Fibroblast of skin of scalp (primary cell): ENCODE measurements at places on chromosomes 2 and 18.

DNA sequence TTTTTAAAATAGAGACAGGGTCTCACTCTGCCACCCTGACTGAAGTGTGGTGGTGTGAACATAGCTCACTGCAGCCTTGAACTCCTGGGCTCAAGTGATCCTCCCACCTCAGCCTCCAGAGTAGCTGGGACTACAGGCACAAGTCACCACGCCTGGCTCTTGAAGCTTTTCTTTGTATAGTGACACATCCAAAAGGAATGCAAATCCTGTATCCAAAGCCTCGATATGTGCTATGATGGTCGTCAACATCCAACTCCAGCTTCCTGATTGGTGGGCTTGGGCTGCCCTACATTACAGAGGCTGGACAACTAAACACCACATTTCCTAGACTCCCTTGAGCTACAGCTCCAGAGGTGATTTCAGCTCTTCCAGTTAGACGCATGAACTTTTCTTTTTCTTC, 101.7 kb upstream of the PGAP1 start:
- DNase-seq = peak; percentile 81

DNA sequence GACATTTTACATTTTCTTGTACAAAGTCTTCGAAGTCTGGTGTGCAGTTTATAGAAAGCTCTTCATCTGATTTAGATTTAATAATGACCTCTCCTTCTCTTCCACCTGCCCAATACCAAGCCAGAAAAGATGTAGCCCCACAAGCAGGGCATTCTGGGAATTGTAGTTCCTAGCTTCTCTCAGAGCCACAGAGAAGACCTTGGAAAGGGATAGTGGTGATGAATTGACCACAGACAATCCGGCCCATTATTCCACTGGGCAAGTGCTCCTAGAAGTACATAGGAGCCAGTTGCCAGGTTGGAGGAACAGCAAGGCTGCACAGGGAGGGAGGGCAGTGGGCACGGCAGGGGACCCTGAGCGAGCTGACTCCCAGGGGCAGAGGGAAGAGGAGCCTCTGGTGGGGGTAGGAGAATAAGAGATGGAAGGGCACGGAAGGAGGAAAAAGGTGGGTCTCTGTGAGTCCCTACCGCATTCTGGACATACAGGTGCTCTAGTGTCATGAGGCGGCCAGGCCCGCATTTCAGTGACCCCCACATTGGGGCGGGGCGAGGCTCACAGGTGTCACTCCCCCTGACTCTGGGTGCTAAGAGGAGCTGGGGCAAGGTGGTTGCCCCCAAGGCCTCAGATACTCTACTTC, 152.5 kb upstream of the HAAO start:
- no peak for DNase-seq

DNA sequence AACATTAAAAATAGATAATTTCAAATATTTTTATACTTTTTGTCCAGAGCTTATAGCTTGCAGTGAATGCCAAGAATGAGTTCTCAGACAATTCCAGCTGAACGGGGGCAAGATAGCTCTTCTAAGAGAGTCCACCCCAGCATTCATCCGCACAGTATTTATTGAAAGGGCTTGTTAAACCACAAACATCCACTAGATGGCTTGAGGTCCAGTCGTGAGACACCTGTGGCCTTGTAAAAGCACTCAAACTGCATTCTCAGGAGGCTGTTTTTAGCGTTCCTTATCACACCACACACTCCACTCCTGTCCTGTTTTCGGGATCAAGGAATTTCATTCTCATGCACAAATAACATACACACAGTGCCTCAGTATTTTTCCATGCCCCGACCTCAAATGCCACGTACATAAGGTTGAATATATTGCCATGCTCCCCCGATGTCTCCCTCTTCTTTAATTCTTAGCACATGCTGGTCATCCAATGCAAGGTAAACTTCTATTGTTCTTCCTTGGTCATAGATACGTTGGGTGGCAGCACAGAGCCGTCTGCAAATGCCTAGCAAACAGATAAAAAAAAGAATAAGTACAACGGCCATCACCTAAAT, 47.4 kb downstream of the DNAJC10 start:
- DNase-seq = peak; percentile 24

DNA sequence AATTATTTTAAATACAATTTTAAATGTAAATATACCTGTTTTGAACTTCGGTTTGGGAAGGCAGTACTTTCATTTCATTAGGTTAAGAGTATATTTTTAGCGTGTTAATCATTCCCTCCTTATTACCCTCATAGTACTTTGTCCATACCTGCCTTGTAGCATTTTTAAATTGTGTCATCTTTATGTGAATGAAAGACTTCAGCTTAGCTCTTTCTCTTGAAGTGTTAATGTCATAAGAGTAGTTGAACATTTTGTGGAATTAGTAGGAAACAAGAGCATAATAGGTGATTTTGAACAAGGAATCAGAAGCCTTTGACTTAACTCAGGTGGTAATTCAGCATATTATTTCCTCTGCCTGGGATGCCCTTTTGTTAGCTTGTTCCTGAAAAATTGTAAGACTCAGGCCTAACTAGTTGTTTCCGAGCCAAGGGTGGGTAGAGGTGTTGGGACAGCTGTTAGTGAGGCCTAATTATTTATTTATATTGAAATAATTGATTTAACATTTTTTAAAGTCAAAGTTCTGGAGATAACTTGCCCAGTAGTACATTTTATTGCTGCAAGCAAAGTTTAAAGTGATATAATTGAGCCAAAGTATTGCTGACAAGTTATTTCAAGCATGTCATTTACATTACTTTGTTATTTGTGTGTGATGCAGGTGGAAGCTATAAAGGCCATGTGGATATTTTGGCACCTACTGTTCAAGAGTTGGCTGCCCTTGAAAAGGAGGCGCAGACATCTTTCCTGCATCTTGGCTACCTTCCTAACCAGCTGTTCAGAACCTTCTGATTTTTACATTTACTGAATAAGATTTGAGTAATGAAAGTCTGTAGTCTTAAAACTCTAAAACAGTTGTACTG, 38.7 kb downstream of the DDX1 start:
- DNase-seq = no peak

- no peak for DNase-seq
These were observed 243.9 kb upstream of the GULP1 start for GRCh38 chr2:188047735-188048134.

DNA sequence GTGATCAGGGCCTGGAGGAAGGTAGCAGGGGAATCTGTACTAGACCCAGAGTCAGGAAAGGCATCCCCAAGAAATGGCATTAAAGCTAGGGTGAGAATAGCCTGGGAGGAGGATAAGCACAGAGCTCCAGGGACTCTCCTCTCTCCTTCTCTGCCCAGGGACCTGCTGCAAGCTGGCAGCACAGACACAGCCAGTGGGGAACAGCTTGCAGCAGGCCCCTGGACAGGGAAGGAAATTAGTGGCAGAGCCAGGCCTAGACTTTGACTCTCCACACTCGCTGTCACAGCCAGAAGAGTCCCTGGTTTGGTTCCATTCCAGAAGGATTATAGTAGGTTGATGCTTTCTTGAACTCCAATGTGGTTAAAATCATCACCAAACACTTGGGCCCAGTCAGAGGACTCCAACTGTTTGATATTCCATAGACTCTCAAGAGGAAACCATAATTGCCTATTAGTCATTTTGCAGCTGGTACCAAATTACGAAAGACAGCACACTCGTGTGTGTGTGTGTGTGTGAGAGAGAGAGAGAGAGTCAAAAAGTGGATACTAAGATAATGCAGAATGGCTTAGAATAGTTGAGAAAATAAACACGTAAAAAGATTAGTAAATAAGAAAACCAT, 95.5 kb upstream of the ATP8B1 start:
- DNase-seq = peak; percentile 85

GRCh38 chr2:170157025-170157684, 20.8 kb upstream of the MYO3B start:
- peak; percentile 48 for DNase-seq

GRCh38 chr2:43634604-43635306, 2.3 kb upstream of the PLEKHH2 start:
- peak; percentile 92 for DNase-seq

DNA sequence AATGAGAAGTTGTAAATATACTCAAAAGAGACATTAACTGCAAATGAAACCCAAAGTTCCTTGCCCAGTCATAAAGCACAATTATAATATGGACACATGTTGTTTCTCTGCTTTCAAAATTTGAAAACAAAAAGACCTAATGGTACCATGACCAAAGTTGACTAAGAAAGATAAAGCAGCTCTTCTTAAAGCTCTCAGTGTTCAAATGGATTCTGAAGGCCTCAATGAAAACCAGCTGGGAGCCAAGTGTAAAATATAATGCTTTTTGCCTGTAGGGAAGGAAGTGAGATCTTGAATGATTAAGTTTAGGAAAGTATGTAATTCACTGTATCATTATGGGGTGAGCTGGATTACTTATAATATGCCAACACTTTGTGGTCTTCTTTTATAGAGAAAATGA, 178.6 kb downstream of the SATB2 start:
- DNase-seq = no peak

DNA sequence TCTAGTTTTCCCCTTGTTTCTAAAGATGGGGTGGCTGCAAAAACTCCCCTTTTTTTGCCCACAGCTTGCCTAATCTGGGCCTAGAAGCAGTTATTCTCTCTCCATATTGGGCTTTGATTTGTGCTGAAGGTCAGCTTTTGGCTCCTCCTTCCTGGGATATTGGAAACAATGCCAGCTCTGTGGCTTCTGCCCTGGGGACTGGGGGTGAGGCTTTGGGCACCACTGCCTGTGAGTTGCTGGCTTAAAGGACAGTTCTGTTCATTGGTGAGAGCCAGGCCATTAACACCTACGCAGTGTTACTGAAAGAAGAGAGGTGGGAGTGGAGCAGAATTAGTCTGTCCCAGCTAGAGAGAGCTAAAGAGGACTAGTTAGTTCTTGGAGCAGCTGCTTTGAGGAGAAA, 4.3 kb downstream of the UBXN2A start:
- no peak for DNase-seq

DNA sequence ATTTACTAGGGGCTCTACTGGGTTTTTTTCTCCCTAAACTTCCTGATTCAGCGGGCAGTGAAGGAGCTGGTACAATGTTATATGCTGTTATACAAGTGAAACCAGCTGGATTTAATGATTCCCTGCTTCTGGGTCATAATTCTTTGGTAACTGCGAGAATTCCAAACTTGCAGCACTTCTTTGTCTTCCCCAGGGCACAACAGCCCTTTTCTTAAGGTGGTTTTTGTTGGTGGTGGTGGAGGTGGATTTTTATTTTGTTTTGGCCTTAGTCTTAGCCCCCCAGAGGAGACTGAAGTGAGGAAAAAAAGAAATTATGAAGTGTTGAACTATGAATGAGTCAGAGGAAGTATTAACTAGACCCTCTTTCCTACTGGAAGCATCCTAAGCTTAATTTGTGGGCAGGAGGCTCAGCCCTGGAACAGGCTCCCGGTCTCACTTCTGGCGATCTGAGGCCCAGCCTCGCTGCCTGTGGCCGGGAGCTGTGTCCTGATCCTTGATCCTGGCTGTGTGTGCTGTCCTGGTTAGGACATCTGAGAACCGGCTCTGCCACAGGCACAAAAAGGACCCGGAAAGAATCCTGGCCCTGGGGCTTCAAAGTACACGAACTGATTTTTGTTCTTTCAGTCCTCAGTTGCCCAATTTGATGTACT, 141.9 kb downstream of the LYPD6B start:
- peak; percentile 38 for DNase-seq

DNA sequence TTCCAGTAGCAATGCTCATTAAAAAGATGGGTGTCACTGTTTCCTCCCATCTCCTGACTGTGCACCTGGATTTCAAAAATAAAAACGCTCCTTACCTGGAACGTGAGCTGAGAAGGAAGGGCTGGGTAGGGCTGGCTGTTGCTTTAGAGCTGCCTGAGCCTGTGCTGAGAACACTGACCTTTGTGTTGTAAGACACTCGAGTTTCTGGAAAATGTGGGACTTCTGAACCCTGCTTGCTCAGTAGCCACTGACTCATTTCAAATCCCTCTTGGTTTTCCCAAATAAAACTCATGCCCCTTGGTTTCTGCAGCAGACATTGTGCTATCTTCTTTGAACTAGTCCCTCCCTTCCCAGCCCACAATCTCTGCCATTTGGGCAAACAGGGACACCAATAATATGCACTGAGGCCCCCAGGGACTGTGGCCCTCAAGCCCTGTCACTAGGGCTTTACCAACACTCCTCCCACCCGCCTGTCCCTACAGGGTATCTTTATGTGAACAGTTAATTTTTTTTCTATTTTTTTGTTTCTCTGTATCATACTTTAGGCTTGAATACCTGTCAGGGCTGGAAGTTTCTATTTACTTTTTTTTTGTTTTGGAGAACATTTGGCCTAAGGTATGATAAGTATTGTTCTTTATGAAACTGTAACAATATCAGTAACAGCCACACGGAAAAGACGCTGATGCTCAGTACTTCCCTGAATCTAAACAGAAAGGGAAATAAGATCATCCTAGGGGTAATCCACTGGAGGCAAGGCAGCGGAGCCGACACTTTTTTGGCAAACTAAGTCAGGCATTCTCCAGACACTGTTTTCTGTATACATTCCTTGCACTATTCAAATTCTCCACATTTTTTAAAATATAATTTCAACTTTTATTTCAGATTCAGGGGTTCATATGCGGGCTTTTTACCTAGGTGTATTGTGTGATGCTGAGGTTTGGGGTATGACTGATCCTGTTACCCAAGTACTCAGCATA, 280.2 kb downstream of the STK39 start:
- DNase-seq = no peak

GRCh38 chr2:220465700-220466099, 838.3 kb downstream of the SLC4A3 start:
- DNase-seq = no peak

DNA sequence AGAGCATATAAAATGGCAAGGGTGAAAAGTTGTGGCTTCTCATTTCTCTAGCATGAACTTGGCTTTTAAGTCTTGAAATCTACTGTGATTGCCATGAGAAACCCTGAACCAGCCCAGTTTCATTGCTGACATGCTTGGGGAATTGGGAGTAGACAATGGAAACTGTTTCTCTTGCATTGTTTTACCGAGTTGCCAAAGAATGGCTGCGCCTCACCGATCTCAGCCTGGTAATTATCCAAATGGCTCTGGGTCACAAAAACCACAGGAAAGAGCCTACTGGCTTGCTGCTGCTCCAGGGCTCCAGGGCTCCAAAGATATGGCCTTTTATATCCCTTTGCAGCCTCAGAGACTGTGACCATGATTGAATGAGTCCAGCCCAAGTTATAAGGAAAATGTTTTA, 310.4 kb upstream of the NT5C1B start:
- no peak for DNase-seq

DNA sequence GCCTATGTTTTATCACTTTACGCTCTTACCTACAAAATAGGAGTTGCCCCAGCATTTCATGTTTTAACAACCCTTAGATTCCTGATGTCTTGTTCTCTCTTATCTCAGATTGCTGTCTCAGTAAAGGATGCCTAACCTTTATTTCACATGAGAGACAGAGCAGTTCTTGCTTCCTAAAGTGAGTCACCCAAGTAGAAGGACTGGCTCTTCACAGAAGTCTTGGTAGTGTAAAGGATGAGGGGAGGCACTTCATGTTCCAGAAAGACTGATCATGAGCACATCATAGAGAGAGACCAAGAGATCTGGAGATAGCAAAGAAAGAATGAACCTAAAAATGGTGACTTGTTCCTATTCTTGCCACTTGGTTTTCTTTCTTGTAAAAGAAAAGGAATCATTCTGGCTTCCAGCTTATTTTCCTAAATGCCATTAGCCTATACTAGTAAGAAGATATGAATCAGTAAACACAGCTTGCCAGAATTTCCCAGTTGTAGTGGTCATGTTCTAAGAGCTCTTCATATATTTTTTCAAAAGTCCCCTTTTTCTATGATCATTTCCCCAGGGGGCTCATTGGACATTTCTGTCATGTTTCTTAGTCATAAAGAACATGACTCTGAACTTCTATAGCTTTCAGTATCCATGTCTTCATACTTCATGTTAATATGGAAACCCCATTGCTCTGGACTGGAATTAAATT, 54.9 kb downstream of the MAPRE2 start:
- peak; percentile 28 for DNase-seq
